ENCODE measurements at places on chromosomes 5 and 9.
A peak's percentile ranks its signal among the peaks of the same experiment; 100 is the strongest.

- DNase-seq, result no peak
These were observed 111.9 kb upstream of the TNFAIP8 start for GRCh38 chr5:119243888-119244287.

- DNase-seq, result no peak
These were observed 47.3 kb upstream of the GFPT2 start for GRCh38 chr5:180400416-180400815.

GRCh38 chr5:75324791-75325190 lies 12.2 kb upstream of the HMGCR start:
- DNase-seq, result no peak

DNA sequence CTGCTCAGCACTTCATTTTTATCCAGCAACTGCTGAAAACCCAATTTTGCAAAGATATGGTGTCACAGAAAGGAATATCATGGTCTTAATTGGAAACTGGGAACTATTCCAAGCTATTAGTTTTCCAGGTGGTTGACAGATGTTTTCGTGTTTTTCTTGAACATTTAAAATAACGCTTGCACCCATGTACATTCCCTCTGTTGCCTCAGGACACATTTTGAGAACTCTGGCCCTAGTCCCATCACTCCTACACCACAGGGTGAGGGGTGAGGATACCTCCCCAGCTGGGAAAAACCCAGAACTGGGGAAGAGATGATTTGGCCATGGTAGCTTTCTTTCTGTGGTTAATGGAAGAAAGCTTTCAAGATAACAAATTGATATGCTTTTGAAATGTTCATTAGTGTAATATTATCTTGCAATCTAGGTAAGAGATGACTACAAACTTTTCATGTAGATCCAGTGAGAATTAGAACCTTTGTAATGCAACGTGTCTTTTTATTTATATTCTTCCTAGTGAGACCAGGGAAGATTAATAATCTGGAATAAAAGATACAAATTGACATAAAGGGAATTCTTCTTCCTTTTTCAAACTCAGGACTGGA lies 627.0 kb downstream of the RAB3C start:
- peak; percentile 11 for DNase-seq

Measured in fibroblast of gingiva (primary cell).